B cell (primary cell): ENCODE measurements at places on chromosomes 6 and 20. TPM values are rescaled to one million over a fixed set of nuclear protein-coding genes. Genes with fewer than 3 reads are reported as not detected.
A peak's percentile ranks its signal among the peaks of the same experiment; 100 is the strongest.

The CRISP2 gene
- not detected in 2 replicates for total RNA-seq

DNA sequence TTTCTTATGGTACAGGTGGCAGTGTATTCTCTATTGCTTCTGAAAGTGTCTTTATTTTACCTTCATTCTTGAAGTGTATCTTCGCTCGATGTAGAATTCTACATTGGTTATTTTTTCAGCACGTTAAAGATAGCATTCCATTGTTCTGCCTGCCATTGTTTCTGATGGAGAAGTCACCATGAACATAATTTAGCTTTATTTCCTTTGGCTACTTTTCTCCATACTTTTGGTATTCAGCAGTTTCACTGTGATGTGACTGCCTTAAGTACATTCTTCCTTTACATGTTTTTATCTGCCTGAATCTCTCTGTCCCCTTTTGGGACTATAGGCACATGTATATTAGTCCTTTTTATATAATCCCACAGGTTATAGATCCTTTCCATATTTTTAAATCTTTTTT, 19.0 kb downstream of the ZNF133 start:
- no peak for DNase-seq

The SYNDIG1 gene
- total RNA-seq: not detected in 2 replicates

The ZBTB12 gene
- total RNA-seq: 8.1 and 8.9 TPM in 2 replicates

The C4A gene
- 10.5 and 11.1 TPM in 2 replicates for total RNA-seq

GRCh38 chr20:60900618-60901017, 351.4 kb upstream of the CDH4 start:
- no peak for DNase-seq

GRCh38 chr6:90083891-90084290, 189.6 kb downstream of the GJA10 start:
- peak; percentile 86 for DNase-seq

The MLIP gene
- not detected in 2 replicates for total RNA-seq

DNA sequence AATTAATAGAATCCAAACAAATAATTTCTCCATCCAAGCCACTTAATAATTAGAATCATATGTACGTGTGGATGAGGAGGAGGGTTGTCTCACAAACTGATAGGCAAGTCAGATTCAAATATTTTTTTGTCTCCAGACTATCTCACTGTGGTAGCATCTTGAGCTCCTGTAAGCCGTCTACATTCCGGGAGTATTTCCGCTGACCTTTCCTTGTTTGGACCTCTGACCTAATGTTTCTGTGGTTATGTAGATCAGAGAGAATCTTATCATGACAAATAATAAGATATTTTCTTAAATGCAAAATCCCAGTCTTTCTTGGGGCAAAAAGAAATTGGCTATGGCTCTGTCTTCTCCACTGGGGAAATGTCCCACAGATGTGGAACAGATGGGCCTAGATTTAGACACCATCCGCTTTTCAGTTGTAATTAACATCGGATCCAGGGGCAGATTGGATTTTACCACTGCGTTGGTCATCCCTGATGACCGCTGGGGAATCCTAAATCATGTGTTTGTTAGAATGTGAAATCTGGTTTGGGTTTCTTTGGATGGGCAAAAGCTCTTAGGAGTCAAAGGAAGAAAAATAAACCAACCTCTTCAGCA, 197.1 kb upstream of the RIN2 start:
- no peak for DNase-seq

GRCh38 chr20:34705397-34706301, 1.5 kb downstream of the TP53INP2 start:
- no peak for DNase-seq

The UST gene
- total RNA-seq: 16.9 TPM in 2 replicates

- no peak for DNase-seq
Observed at GRCh38 chr6:24775520-24776058, 852 bp downstream of the GMNN start.

DNA sequence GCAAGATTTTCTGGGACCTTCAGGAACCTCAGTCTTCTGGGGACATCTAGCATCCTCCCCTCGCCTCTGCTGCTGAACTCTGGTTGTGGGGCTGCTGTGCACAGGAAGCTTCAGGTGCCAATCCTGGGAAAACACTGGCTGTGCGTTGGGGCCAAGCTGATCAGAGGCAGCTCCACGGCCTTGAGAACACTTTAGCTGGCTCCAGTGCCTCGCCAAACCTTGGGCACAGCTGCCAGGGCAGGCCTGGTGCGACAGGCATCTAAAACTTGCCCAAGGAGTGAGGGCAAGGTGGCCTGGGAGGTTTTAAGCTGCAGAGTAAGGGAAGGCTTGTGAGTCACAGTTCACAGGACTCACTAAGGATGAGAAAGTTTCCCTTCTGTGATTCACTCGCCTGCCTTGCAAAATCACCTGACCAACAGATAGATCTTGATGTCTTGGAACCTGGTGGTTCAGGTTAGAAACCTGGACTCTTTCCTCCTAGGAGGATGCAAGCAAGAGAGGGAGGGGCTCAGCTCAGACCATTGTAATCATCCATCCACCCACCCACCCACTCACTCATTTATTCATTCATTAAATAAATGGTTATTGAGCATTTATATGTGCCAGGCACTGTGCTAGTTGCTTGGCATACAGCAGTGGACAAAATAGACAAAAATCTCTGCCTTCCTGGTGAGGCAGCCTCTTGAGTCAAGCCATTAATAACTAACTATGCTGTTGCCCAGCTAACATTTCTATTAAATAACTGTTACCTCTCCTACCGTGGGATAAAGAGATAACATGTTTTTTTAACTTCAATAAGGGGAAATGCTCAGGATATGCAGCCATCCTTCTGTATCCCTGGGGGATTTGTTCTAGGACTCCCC, 2.5 kb upstream of the SPATS1 start:
- no peak for DNase-seq

DNA sequence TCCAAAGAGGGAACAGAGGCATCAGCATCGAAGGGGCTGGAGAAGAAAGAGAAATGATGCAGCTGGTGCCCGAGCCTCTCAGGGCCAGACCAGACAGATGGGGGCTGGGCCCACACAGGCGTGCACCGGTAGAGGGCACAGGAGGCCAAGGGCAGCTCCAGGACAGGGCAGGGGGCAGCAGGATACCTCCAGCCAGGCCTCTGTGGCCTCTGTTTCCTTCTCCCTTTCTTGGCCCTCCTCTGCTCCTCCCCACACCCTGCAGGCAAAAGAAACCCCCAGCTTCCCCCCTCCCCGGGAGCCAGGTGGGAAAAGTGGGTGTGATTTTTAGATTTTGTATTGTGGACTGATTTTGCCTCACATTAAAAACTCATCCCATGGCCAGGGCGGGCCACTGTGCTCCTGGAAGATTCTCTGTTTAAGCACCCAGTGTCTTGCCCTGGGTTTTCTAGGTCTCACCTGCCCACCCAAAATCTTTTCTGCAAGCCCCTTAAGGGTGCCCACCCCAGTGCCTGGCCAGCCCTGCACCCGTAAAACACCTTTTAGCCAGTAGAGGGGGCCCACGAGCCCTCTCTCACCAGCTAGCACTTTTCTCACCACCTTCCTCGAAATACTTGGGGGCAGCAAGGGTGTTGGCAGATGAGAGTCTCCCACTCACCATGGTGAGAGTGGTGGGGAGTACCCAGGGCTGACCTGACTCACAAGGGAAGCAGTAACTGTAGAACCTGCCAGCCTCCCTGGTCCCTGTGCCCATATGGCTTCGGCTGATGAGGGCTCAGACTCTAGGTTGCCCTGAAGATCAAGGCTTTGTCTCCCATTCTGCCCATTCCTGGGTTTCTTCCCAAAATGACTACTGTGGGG, 35.7 kb upstream of the ID1 start:
- peak; percentile 75 for DNase-seq

- DNase-seq: no peak
Observed at GRCh38 chr6:17484201-17484849, 90.9 kb downstream of the CAP2 start.

DNA sequence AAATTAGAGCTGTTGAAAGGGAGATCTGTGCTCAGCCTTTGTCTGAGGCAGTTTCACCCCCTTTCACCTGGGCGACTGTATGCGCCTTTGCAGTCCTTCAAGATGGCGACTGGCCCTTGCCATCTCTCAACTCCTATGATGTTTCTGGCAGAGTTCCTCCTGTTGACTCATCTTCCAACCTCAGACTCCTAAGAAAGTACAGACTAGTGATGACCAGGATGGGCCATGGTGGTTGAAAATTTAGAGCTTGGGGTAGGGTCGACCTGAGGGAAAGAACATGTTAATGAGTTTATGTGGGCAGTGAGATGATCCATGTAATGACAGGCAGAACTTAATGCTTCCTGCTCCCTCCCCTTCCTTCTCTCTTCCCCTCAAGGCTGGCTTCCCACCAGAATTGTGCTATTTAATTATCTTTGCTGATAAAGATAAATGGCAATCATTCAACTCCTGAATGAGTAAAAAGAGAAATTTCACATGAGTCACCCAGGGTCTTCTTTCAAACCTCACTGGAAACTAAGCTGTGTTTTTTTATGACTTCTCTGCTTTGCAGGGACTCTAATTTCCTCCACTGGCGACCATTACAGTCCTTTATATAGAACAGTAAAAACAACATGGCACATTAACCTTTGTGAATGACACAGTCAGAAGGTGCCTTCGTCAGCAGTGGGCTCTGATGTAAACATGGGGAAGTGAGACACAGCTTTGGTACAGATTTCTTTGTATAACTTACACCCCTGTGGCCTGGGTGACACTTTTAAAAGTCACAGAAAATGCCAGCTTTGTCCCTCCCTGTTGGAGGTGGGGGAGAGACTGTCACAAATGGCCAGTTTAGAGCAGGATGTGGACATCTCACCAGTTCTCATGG, 103.5 kb downstream of the SCP2D1 start:
- DNase-seq: no peak

DNA sequence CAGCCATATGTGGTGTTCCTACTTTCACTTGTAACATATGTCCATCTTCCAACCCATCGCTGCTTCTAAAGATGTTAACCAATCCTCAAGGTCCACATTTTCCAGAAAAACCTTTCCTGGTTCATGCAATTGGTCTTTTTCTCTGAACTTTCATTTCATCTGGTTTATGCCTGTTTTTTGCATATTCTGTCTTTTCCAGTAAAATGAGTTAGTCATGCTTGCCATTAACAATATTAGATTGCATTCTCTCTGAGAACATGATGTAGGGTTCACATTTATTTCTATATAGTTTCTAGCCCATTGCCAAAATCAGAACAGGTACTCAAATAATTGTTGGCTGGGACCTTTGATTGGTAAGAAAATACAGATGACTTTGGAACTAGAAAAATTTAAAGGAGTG, 36.7 kb downstream of the HIVEP2 start:
- no peak for DNase-seq

GRCh38 chr6:130931683-130932082, 104.5 kb downstream of the SMLR1 start:
- DNase-seq: no peak

DNA sequence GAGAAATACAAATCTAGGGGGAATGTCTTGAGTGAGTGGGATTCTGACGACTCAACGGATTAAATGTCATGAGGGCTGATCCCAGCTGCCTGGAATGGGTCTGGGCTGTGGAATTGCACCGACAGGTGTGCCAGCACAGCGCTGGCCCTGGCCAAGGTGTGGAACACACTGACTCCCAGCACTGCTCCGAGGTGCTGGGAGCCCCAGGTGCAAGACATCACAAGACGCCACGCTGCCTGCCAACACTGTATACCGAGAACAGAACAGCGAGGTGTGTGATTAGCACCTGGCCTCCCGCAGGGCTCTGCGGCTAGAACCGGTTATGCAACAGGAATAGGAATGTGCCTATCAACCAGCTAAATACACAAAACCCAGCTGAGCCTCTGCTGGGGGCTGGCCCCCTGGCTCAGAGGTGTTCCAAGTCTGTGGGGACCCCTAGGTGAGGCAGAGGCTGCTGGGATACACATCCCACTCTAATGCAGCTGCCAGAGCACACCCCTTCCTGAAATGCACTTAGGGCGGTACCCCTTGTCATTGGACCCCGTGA, 24.8 kb upstream of the APMAP start:
- no peak for DNase-seq

GRCh38 chr20:62285722-62286121, 17.1 kb upstream of the ADRM1 start:
- no peak for DNase-seq

DNA sequence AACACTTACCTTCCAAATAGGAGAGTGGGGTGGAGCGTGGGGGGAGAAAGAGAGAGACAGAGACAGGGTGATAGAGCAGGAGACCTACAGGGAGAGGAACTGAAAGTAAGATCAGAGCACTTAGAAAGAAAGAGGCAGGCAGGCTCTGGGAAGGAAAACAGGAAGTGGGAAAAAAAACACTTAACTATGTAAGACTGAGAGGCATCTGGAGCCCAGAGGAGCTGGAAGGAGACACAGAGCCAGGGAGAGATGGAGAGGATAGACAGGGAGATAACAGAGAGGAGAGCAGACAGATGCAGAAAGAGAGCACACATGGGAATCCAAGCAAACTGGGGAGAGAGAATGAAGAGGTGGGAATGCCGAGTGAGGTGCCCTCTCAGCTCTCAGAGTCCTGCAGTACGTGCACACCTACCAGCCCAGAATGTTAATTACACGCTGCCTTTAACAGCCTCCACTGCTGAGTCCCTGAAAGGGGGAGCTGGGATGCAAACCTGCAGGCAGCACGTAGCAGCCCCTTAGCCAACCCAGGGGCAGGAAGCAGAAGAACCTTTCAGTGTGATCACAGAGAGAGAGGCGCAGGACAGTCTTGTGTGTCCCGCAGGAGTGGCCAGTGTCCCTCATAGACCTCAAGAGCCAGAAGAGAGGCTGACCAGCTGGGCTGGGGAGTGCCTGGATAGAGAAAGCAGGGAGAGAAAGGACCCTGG, 132.7 kb upstream of the LRFN2 start:
- peak; percentile 49 for DNase-seq

DNA sequence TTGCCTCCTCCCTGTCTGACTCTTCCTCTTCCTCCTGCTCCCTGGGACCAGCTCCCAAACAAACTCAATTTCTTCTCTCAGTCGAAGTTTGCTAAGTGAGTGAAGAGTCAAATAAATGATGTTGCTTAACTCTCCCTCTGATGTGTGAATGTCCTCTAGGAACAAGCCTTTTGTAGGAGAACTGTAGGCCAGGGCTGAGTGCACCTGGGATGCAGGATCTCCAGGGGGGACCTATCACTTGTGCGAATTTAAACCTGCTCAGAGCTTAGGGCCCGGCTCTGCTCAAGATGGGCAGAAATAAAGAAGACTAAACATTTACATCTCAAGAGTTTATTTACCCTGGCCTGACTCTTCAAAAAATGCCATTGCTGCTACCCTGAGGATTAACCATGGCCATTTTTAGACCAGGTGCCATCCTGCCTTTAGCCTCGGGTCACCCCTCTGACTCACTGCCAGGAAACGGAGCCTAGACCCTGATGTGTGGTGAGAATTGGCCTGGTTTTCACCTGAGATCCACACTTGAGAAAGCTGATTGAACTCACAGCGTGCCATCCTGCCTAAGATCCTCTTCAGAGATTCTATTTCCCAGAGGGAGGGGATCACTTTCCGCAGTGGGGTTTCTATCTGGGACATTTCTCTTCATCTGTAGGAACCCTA, 63.6 kb upstream of the CD93 start:
- no peak for DNase-seq

DNA sequence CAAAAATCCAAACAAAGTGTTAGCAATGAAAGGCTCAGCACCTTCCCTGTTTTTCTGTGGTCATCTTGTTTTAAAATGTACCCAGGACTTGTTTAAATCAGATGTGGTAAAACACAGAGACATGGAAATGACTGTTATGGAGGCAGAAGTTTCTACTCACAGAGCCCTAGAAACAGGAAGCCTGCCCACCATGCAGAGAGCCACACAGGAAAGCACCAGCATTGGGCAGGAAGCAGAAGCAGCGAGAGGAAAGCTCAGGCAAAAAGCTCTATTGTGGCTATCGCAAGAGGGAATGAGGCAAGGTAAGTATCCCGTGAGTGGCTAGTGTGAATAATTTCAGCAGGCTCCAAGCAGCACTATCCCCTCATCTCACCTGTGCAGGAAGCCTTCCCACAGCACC, 42.8 kb downstream of the GPR6 start:
- peak; percentile 41 for DNase-seq
